Stimulated activated CD4-positive, alpha-beta T cell treated with anti-CD3 and anti-CD28 coated beads, TNF-alpha, amount 100 ng/mL, for 1 hour (primary cell): ENCODE measurements at places on chromosomes 5 and 9.

- no peak for DNase-seq
These were observed 16.3 kb upstream of the PPP2CA start for GRCh38 chr5:134242146-134242545.

- no peak for DNase-seq
These were observed 428.6 kb upstream of the ADAMTSL1 start for GRCh38 chr9:18045326-18045725.

DNA sequence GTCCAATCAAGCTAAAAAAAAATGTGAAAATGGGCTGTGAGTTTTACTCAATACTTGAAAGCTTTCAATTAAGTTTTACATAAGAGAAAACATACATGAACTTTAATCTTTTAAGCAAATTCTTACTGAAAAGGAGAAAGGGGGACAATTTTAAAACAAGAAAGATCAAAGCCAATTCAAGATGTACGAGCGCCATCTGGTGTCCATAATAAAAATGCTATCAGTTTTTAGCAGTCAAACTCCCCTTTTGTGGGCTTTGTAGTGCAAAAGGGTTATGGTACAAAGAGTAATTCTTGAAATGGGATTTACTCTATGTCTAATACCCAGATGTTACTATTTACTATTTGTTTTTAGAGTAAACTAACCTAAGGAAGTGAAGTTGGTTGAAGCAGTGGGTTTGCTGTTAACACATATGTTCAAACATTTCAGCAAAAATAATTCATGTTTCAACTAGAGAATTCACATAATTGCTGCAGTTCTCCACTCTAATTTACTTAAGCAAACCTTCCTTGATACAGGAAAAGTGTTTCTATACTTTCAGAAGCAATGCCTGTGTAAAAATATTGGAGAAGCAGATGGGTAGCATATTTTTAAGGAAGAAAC, 228.2 kb upstream of the TYRP1 start:
- no peak for DNase-seq

DNA sequence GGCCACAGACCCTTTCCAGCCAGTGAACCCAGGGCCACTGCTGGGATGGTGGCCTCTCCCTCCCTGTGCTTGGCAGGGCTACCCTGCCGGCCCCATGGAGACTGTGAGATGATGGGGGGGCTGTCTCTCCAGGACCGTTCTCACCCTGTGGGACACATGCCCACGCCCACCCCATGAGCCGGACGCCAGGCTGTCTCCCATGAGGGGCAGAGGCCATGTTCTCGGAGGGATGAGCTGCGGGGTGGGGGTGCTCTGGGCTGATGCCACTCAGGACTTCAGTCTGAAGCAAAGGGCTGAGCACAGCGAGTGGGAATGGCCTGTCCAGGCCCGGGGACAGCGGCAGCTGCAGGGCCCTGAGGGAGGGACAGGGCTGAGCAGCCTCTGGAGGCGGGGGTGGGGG, 88.9 kb downstream of the KCNT1 start:
- no peak for DNase-seq

DNA sequence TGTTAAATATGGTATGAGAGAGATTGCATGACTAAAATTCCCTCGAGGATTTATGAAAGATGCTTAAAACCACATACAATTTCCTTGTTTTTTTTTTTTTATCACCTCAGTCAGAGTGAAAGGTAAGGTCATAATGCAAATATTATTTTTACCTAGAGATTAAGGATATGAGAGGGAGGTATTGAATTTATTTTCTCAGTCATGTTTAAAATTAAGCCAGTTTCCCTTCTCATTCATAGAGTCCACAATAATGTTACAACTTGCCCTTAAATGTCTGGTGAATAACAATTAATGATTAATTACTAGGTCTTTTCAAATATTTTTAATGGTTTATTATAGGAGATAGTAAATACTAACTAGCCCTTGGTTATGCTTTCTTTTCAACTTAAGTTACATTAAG, 144.9 kb upstream of the HAPLN1 start:
- no peak for DNase-seq

GRCh38 chr9:123540457-123540856, 184.5 kb downstream of the CRB2 start:
- DNase-seq = no peak

GRCh38 chr9:122225312-122226141, 3.2 kb downstream of the LHX6 start:
- no peak for DNase-seq

DNA sequence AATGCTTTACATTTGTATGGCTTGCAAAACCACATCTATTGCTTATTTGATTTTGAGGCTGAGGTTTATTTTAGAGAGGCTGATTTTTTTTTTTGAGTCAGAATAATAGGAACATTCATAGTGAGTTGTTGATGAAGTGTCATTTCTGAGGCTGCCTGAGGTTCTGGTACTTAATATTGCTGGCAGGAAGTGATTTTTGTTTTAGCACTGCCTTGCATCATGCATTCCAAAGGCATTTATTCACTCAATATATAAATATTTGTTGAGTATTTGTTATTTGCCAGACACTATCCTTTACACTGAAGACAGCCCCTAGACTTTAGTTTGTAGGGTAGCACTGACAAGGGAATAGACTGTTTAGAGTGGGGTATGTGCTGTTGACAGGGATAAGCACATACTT, 2.7 kb downstream of the RNF20 start:
- DNase-seq = no peak

- DNase-seq = no peak
These were observed 1.2 kb upstream of the BTF3 start for GRCh38 chr5:73496984-73497457.

DNA sequence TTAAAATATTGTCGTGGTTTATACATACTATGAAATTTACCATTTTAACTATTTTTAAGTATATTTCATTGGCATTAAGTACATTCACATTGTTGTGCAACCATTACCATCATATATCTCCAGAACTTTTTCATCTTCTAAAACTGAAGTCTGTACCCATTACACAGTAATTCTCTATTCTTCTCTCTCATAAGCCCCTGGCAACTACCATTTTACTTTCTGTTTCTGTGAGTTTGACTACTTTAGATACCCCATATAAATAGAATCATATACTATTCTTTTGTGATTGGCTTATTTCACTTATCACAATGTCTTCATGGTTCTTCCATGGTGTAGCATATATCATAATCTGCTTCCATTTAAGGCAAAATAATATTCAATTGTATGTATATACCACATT, 30.3 kb downstream of the NDUFS4 start:
- no peak for DNase-seq

- DNase-seq = no peak
These were observed 82.5 kb downstream of the ESM1 start for GRCh38 chr5:54902791-54903473.

DNA sequence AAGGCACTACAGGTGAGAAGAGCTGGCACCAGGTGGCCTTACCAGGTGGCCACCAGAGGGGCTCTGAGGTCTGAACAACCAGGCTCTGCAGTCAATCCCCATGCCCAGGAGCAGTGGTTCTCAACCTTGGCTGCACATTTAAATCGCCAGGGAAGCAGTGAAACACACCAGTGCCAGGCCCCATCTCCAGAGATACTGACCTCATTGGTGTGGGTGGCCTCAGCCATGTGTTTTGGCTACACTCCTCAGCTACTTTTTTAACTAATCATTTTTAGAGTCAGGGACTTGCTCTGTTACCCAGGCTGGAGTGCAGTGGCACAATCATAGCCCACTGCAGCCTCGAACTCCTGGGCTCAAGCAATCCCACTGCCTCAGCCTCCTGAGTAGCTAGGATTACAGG, 56.0 kb downstream of the GABBR2 start:
- no peak for DNase-seq

GRCh38 chr9:76433836-76434235, 25.1 kb upstream of the GCNT1 start:
- DNase-seq = no peak

DNA sequence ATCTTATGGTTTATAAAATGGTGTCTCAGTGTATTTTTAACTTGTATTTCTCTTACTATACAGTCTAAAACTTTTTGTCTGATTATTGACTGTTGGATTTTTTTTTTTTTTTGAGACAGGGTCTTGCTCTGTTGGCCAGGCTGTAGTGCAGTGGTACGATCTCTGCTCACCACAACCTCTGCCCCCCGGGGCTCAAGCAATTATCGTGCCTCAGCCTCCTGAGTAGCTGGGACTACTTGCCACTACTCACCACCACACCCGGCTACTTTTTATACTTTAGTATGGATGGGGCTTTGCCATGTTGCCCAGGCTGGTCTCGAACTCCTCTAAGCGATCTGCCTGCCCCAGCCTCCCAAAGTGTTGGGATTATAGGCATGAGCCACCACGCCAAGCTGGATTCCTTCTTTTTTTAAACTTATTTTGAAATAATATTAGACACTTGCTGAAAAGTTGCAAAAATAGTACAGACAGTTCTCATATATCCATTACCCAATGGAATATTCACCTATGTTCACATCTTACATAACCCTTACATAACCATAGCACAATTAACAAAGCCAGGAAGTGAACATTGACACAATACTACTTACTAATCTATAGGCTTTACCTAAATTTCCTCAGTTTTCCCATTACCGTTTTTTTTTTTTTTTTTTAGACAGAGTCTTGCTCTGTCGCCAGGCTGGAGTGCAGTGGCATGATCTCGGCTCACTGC, 47.2 kb downstream of the STOM start:
- no peak for DNase-seq

- DNase-seq = no peak
These were observed 28.9 kb downstream of the FYB1 start for GRCh38 chr5:39190311-39191102.

GRCh38 chr5:51657340-51658240, 274.3 kb downstream of the ISL1 start:
- DNase-seq = no peak

DNA sequence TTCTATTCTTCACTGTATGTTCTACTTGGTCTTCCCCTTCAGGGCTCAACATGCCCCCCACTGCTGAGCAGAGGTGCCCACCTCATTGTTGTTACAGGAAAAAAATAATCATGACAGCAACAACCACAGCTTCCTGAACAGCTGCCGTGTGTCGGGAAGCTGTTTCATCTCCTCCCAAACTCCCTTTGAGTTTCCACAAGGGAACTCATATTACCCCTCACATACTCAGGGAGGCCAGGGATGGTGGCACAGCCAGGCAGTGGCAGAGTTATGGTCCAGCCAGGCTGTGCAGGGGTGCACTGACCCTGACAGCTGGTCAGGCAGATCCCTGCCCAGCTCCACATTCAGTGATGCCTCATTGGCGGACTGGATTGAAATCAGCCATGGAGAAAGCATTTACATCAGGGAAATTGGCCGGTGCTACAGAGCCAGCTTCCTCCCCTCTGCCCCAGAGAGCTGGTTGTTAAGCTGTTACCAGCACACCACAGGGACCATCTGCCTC, 37.3 kb downstream of the SARDH start:
- no peak for DNase-seq

DNA sequence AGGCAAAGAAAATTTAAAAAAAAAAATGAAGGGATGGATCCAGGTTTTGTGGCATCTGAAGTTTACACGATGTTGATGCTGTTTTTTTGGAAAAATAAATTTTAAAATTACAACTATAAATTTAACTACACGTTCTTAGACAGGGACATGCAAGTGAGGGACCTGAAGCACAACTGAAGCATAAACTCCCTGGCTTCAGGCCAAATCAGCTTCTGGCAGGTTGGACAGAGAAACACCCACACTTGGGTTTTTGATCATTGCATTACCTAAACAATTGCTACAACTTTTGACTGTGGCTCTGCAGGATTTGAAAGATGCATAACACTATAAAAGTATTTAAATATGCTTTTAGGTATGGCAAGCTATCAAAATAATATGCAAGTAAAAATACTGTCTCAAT, 1318.3 kb upstream of the DMAC1 start:
- DNase-seq = no peak

DNA sequence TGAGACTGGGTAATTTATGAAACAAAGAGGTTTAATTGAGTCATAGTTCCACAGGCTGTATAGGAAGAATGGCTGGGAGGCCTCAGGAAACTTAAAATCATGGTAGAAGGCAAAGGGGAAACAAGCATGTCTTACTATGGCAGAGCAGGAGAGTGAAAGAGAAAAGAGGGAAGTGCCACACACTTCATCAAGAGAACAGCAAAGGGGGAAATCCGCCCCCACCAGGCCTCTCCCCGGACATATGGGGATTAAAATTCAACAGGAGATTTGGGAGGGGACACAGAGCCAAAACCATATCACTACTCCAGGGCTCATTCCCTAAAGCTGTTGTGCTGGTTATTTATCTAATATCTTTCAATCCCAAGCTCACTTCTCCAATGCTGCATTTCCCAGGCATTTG, 50.2 kb upstream of the NR3C1 start:
- DNase-seq = no peak

GRCh38 chr5:169696621-169697510, 59.8 kb downstream of the DOCK2 start:
- no peak for DNase-seq

GRCh38 chr9:111915425-111915758, 18.8 kb downstream of the UGCG start:
- no peak for DNase-seq

GRCh38 chr9:94623253-94623652, 16.1 kb downstream of the FBP1 start:
- no peak for DNase-seq

DNA sequence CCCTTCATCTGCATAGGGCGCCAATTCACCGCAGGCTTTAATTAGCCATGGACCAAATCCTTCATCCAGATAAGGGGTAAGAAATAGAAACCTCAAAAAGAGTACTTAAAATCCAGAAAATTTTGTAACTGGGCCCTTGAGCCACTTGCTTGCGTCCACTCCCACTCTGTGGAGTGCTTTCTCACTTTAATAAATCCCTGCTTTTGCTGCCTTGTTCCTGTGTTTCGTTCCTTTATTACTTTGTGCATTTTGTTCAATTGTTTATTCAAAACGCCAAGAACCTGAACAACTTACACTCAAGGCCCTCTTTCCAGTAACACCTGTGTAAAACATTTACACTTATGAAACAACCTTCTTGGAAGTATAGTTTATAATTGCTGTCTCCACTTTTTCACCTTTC, 66.5 kb downstream of the HMHB1 start:
- no peak for DNase-seq

- no peak for DNase-seq
These were observed 321.1 kb downstream of the PLK2 start for GRCh38 chr5:58138791-58139190.

- no peak for DNase-seq
These were observed 64.8 kb downstream of the PLAC8L1 start for GRCh38 chr5:146040527-146040926.

DNA sequence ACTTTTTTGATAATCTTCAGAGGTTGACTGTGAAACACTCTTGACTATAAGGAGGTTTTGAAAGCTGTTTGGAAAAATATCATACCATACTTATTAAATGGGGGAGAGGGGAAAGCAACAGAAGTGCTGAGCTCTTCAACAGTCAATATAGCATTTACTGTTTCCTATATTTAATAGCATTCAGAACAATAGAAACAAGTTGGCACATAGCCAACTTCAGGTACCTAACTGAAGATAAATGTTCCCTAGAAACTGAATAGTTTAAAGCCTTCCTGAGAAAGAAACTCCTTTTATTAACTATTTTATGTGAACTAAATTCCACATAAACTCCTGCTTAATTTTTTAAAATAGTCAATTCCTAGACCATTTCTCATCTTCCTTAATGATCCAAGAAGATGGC, 26.3 kb downstream of the SLC31A1 start:
- DNase-seq = no peak

- DNase-seq = no peak
These were observed 220.2 kb downstream of the PLK2 start for GRCh38 chr5:58239731-58240130.
